Vagina (tissue), 2 donors: ENCODE measurements at places on chromosomes 12 and 14. TPM values are rescaled to one million over a fixed set of nuclear protein-coding genes. Genes with fewer than 3 reads are reported as not detected.

The ANO2 gene
- 18.7 TPM for total RNA-seq

DNA sequence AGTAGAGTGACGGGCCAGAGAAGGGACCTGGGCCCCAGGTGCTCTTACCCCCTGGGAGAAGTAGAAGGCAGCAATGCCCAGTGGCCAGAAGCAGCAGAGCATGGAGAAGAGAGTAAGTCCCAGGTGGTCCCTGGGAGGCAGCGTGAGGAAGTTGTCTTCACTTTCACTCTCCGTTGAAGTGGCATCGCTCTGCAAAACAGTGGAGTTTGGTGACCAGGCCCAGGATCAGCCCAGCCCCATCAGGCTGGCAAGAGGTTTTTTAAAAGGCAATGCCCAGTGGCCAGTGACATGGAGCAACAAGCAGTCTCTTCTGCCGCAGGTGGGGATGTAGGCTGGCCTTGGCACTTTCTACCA lies 18.2 kb downstream of the SYNDIG1L start:
- no peak for DNase-seq
- H3K4me1 ChIP-seq: no peaks in the 10 kb centered on the region
- H3K27ac ChIP-seq: no peak overlapping the region
- H3K27me3 ChIP-seq: no peaks in the 10 kb centered on the region

GRCh38 chr12:132450418-132451171 lies 39.4 kb upstream of the FBRSL1 start:
- H3K27me3 ChIP-seq: no peaks in the 10 kb centered on the region
- DNase-seq: no peak
- no peak overlapping the region for H3K27ac ChIP-seq

- H3K36me3 ChIP-seq: no peaks in the 10 kb centered on the region
- H3K4me3 ChIP-seq: no peak overlapping the region
- no peaks in the 10 kb centered on the region for H3K27me3 ChIP-seq
These were observed 113.0 kb upstream of the RAP1B start for GRCh38 chr12:68497702-68498101.

DNA sequence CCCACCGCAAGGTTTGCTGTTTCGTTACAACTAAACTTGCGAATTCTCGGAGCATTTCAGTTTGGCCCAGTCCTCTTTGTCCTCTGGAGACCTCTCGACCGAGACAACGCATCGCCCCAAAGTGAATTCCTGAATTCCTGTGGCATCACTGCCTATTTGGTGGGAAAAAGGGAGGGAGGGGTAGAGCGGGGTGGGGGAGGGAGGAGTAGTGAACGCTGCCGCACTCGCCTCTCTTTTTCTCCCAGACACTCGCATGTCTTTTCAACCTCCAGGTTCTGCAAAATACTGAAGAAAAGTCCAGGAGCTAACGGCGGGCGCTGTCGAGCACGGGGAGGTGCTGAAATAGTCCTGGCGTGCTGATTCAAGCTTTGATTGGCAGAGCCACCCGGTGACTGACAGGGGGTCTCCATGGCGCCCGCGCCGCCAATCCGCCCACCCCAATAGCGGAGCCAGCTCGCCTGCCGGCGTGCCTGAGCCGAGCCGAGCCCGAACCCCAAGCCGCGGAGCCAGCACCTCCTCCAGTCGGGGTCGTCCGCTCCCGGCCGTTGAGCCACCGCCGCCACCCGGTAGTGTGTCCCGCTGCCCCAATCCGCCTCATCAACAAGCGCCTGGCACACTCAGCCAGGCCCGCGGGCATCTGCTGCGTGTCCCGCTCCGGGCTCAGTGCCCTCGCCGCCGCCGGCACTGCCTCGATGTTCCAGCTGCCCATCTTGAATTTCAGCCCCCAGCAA lies at the start of gene SIX6:
Gene SIX6 (plus strand): TSS at position 440 of the 731 bp plus-strand sequence. CDS start 253 bp downstream, at position 693.
- H3K36me3 ChIP-seq: no peaks in the 10 kb centered on the region
- DNase-seq: no peak
- peaks cover 27% of the 10 kb centered on the region for H3K4me1 ChIP-seq

The AGAP2 gene
- total RNA-seq: 1.5 TPM

DNA sequence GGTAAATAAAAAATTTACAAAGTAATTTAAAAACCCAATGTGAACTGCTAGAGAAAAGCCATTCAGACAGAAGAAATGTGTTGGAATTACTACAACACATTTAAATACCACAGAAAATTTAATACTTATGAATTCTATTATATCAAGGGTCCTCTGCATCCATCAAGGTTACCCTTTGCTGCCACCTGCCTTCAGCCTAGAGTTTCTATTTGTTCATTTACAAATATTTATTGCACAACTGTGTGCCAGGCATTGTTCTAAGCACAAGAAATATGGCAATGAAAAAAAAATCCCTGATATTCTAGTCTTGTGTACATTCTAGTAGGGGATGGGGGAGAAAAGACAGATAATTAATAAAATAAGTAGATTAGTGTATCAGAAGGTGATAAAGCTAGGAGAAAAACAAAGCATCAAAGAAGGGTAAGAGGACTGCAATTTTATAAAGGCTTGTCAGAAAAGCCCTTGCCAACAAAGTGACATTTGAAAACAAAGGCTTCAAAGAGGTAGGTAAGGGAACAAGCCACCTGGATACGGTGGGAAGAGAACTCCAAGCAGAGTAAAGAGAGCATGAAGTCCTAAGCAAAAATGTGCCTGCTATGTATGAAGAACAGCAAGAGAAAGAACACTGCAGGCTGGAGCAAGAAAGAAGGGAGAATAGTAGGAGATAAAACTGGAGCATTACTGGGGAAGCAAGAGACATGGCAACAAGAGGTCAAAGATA lies 59.1 kb upstream of the SLC6A13 start:
- H3K36me3 ChIP-seq: peaks cover 82% of the 10 kb centered on the region
- H3K4me1 ChIP-seq: no peaks in the 10 kb centered on the region
- no peak overlapping the region for H3K27ac ChIP-seq
- H3K4me3 ChIP-seq: no peak overlapping the region

DNA sequence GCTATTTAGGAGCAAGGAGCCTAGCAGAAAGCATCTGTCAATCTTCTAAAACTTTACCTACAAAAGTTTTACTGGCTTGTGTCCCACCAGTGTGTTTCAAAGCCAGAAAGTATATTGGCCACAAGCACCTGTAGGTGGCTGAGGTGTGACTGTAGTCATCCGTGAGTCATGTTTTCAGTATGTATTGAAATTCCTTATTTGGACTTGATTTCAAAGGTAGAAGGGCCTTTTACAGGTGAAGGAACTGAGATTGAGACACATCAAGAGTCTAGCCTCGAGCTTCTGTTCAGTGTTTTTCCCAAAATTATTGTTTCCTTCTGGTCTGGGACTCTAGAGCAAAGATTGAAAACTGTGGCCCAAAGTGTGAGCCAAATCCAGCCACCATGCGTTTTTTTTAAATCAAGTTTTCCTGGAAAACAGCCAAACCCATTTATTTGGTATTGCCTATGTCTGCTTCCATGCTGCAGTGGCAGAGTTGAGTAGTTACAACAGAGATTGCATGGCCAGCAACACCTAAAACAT lies 195.3 kb upstream of the BCL2L14 start:
- H3K4me3 ChIP-seq: no peak overlapping the region
- no peaks in the 10 kb centered on the region for H3K36me3 ChIP-seq
- H3K27me3 ChIP-seq: no peaks in the 10 kb centered on the region
- no peak overlapping the region for H3K27ac ChIP-seq

- no peak overlapping the region for H3K4me3 ChIP-seq
- H3K4me1 ChIP-seq: no peaks in the 10 kb centered on the region
- no peak overlapping the region for H3K27ac ChIP-seq
- no peaks in the 10 kb centered on the region for H3K36me3 ChIP-seq
- H3K27me3 ChIP-seq: no peaks in the 10 kb centered on the region
These were observed 13.4 kb downstream of the MYL2 start for GRCh38 chr12:110906985-110907384.

DNA sequence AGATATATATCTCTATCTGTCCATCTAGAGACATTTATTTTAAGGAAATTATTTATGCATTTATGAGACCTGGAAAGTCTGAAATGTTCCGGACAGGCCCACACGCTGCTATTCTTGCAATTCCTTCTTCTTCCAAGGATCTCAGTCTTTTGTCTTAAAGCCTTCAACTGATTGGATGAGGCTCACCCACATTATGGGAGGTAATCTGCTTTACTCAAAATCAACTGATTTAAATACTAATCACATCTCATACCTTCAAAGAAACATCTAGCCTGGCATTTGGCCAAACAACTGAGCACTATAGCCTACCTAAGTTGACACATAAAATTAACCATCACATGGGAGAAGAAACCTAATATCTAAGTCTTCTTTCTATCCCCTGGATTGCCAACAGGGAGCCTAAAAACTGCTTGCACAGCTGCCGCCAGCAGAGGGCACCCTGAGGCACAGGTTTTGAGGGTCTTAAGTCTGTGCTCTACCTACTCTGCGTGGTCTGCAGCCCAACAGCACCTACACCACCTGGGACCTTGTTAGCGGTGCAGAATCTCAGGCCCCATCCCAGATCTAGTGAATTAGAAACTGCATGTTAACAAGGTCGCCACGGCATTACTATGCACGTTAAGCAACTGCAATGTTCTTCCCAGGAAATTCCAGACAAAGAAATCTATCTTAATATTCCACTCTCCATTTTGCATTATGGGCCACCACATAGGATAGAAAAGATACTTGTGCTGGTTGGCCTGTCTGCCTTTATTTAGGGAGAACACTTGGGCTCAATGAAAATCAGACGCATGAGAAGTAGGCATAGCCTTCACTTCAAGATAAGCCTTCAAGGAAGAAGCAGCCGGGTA lies 249.7 kb downstream of the FOXG1 start:
- H3K27ac ChIP-seq: no peak overlapping the region
- no peaks in the 10 kb centered on the region for H3K27me3 ChIP-seq
- no peaks in the 10 kb centered on the region for H3K36me3 ChIP-seq
- no peak overlapping the region for H3K4me3 ChIP-seq
